ENCODE measurements at places on chromosomes 7 and 10.

- no peak for DNase-seq
These were observed 167.2 kb downstream of the PRKG1 start for GRCh38 chr10:51241461-51241860.

GRCh38 chr10:48363617-48364355 lies 57.3 kb downstream of the MAPK8 start:
- peak; percentile 88 for DNase-seq

GRCh38 chr7:150937848-150938561 lies 40.1 kb downstream of the KCNH2 start:
- DNase-seq, result no peak

DNA sequence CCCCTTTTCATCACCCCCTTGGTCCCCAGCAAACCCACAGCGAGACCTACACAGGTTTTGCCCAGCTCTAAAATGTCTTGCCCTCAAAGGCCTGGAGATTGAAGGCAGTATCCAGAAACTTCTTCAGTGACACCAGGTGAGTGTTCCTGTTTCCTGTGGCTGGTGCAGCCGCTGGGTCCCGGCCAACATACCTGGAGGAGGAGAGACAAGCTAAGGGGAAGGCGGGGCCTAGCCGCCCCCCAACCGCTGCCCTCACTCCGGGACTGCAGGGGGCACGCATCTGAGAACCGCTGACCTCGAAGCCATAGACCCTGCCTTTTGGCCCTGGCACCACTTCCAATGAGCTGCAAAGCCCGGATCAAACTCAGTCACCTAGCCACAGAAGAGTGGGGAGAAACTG lies 27.0 kb downstream of the OGDHL start:
- no peak for DNase-seq

DNA sequence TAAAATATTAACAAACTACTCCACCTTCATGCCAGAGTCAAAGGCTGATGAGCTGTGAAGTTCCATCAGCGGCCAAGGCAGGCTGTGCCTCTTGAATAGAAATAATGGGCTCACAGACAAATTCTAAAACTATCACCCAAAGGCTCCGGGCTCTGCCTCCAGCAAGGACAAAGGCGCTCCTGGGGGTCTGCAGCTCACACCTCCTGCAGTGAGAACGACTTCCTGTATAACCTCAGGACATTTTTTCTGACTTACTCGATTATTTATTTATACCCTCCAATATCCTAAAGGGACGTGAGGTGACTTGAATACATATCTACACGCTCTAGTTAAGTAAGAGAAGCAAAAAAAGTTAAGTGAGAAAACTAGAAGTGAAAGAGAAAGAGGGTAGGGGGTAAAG lies 500.7 kb downstream of the CCSER2 start:
- no peak for DNase-seq

- DNase-seq, result peak; percentile 72
These were observed 78.7 kb downstream of the ARHGAP22 start for GRCh38 chr10:48526011-48526821.

All from adipocyte (in vitro differentiated cells).